ENCODE measurements at places on chromosomes 7 and 10.
A peak's percentile ranks its signal among the peaks of the same experiment; 100 is the strongest.

DNA sequence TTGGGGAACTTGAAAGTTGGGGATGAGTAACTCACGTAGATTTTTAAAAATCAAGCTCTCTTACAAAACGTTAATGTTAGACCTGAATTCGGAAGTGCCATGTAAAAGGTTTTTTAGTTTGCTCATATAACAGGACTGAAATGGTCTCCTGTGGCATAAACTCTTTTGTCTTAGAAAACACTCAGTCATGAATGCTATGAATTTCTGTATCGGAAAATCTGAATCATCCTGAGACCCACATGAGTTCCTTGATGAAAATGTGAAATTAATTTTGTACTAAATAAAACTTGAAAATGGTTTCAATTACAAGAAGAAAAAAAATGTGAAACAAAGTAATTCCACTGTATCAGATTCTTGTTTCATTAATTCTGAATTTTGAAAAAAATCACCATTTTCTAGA lies 134.8 kb upstream of the BMPER start:
- DNase-seq = no peak

DNA sequence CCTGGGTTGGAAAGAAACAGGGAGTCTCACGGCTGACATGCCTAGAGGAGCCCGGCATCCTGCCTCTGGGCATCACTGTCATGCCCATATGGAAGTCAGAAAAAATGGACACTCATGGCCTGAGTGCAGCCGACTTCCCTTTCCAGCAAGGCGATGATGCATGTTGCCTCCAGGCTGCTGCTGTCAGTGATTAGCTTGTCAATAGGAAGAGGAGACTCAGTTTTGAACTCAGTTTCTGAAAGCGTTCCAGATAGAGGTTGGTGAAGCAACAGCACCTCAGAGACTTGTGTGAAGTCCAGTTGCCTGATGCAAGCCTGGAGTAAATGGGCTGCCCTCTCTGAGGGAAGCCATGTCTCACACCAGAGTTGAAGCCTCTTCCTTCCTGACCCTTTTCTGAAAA lies 148.4 kb downstream of the TPST1 start:
- no peak for DNase-seq

- DNase-seq = no peak
These were observed 31.7 kb downstream of the HTRA1 start for GRCh38 chr10:122492999-122493481.

DNA sequence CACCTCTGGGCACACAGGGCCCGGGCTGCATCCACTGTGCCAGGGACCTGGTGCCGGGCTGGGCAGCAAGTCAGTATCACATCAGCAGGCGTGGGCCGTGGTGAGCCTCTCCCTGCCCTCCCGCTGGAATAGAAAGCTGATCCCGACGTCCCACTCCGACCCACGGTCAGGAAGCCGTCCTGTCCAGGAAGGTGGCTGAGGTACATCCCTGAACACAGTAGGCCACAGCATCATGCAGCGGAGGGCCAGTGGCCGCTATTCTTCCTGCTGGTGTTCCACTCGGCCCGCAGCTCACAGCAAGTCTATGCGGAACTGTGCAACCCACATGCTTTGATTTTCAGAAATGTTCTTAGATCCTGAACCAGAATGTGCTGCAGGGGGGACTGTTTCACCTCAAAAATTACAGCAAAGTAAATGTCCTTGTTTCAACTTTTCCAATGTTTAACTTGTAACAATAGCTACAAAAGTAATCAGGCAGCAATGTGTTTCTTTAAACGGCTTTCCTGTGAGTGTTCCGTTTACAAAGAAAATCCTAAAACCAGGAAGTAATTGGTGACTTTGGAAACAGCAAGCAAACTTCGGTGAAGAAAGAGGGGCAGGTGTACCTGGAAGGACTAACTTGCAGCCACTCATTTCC lies 676 bp upstream of the GPR146 start:
- no peak for DNase-seq

DNA sequence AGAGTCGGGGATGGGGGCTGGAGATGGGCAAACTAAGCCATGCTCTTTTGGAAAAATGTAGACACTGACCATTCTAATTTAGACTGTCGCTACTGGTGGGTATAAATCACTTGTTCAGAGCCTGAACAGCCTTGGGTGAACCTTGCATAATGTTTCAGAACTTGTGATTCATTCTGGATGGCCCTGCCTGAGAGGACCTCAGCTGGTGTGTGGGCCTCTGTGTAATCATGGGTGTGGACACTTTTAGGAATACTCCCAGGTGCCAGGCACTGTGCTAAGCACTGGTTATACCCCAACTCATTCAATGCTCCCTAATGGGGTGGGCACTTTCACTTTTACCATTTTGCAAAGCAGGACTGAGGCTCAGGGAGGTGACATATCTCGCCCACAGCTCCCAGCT lies 26.8 kb upstream of the TM9SF3 start:
- DNase-seq = no peak

DNA sequence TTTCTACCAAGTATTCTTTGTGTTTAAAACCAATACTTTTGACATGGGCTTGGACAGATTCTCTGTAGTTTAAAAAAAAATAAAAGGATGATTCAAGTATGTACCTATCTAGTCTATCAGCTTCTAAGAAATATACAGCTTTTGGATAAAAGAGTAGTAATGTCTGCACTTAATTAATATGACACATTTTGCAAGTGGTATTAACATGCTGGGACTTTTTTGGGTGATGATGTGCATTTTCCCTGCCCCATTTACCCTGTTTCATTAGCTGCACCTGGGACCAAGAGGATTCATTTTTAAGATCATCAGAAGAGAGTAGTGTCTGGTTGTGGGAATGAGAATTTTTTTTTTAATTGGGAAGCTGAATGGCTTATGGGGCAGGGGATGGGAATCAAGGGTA lies 236.2 kb upstream of the KLF14 start:
- no peak for DNase-seq

- peak; percentile 53 for DNase-seq
These were observed 733 bp downstream of the PRKCQ start for GRCh38 chr10:6579183-6579903.

DNA sequence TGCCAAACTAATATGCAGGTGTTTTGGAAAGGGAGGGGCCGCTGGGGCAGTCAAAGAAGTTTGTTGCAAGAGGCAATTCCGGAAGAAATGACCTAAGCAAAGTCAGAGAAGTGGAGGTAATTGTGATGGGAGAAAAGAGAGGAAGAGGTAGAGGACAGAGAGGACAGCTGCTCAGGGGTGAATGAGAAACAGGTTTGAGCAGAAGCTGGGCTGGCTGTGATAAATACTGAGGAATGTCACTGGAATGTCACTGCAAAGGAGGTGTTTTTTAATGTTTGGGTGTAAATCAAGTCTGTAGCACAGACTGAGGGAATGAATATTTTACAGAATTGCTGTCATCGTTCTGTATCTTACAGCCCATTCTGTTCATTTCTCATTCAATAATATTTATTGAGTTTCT lies 207.2 kb downstream of the DPP6 start:
- no peak for DNase-seq

GRCh38 chr7:157462419-157462771 lies 125.6 kb downstream of the DNAJB6 start:
- no peak for DNase-seq

All from stimulated activated CD4-positive, alpha-beta T cell treated with anti-CD3 and anti-CD28 coated beads, Interleukin-12 subunit alpha, Interleukin-12 subunit beta, amount 100 ng/mL, for 24 hours (primary cell).